ENCODE measurements at places on chromosomes 1 and 21.
A peak's percentile ranks its signal among the peaks of the same experiment; 100 is the strongest.

DNA sequence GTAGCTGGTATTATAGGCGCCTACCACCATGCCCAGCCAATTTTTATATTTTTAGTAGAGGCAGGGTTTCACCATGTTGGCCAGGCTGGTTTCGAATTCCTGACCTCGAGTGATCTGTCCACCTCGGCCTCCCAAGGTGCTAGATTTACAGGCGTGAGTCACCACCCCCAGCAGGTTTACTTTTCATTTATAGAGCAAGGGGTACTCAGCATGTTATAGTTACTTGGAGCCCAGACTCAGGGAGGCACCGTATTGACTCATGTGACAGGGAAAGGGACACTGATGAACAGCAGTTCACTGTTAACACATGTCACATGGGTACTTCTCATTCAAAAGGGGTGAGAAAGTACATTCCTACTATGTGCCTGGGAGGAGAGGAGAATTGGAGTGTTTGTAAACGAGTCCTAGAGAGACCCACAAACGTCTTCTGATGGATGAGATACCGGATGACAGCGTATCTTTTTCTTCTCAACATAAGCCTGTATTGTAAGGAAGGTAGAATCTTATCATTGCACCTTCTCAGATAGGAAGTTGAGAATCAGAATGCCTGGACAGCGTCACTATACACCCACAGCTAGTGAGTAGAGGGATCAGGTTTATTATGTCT lies 510.0 kb downstream of the USP25 start:
- DNase-seq: no peak

GRCh38 chr1:55472784-55473183 lies 257.6 kb upstream of the USP24 start:
- DNase-seq: no peak

GRCh38 chr1:91548376-91549040 lies 47.9 kb downstream of the CDC7 start:
- peak; percentile 69 for DNase-seq

GRCh38 chr1:41385398-41386195 lies 24.4 kb downstream of the FOXO6 start:
- DNase-seq: no peak

- DNase-seq: no peak
Observed at GRCh38 chr1:78758506-78758905, 108.9 kb downstream of the IFI44 start.
